ENCODE measurements at places on chromosomes 3 and 15. TPM values are rescaled to one million over a fixed set of nuclear protein-coding genes. Genes with fewer than 3 reads are reported as not detected.
A peak's percentile ranks its signal among the peaks of the same experiment; 100 is the strongest.

GRCh38 chr3:109143646-109144045 lies 7.1 kb downstream of the C3orf85 start:
- no peak for DNase-seq

GRCh38 chr3:85939074-85939482 lies 980.3 kb downstream of the CADM2 start:
- DNase-seq: no peak

DNA sequence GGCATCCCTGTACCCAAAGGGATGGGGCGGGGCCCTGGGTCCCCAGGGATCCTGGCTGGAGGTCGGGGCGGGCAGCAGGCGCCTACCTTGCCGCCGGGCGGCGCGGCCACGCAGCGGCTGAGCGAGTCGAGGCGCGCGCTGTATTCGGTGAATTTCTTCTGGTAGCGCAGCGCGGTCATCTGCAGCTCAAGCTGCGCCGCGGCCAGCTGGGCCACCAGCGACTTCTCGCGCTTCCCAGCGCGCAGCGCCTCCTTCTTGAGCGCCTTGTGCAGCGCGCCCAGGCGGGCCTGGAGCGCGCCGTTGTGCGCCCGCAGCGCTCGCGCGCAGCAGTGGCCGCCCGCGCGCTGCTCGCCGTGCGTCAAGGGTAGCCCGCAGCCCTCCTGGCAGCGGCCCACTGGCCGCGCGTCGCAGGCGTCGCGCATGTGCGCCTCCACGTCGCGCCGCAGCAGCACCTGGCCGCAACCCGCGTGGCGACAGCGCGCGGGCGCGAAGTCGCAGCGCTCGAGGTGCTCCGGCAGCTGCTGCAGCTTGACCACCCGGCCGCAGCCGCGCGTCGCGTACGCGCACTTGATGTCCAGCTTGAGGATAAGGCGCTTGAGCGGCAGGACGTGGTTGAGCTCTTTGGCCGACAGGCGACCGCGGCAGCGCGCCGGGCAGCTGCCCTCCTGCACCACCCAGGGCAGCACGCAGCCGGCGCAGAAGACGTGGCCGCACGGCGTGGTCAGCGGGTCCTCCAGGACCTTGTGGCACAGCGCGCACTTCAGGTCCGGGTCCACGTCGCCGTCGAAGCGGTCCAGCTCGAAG lies 522 bp downstream of the PDZRN3 start:
- no peak for DNase-seq

Gene B3GALNT1
- total RNA-seq: 17.3 TPM

DNA sequence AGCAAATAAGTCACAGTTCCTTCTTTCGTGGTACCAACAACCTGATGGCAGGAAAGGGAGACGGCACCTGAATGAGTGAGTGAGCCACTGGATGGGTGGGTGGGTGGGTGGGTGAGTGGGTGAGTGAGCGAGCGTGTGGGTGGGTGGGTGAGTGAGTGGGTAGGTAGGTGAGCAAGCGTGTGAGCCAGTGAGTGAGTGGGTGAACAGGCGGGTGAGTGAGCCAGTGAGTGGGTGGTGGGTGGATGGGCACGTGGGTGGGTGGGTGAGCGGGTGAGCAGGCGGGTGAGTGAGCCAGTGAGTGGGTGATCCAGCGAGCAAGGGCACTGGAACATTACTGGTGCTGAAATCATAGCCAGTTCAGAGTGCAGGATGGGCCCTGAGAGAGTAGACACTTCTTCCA lies 152.8 kb downstream of the MEGF11 start:
- DNase-seq: no peak

- DNase-seq: no peak
Observed at GRCh38 chr3:107412376-107412775, 35.1 kb downstream of the CCDC54 start.

GRCh38 chr3:151707216-151707615 lies 26.5 kb upstream of the AADACL2 start:
- DNase-seq: no peak

DNA sequence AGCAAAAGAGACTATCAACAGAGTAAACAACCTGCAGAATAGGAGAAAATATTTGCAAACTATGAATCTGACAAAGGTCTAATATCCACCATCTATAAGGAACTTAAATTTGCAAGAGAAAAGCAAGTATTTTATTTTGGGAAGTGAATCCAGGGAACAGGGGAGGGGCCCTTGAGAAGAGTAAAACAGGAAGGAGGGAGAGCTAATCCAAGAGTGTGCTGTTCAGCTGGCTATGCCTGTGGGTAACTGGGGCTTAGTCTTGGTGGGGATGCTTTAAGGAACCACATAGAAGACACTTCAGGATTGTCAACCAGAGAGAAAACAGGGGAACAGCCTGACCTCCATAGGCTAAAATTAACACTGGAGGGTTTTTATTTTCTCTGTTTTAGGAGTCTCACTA lies 3.9 kb upstream of the HHLA2 start:
- no peak for DNase-seq

- no peak for DNase-seq
Observed at GRCh38 chr15:76274821-76275220, 36.4 kb downstream of the ETFA start.

- no peak for DNase-seq
Observed at GRCh38 chr3:119819806-119820205, 37.9 kb downstream of the NR1I2 start.

- DNase-seq: no peak
Observed at GRCh38 chr3:88005066-88005465, 53.7 kb downstream of the CGGBP1 start.

Gene ADCY5
- total RNA-seq: not detected

DNA sequence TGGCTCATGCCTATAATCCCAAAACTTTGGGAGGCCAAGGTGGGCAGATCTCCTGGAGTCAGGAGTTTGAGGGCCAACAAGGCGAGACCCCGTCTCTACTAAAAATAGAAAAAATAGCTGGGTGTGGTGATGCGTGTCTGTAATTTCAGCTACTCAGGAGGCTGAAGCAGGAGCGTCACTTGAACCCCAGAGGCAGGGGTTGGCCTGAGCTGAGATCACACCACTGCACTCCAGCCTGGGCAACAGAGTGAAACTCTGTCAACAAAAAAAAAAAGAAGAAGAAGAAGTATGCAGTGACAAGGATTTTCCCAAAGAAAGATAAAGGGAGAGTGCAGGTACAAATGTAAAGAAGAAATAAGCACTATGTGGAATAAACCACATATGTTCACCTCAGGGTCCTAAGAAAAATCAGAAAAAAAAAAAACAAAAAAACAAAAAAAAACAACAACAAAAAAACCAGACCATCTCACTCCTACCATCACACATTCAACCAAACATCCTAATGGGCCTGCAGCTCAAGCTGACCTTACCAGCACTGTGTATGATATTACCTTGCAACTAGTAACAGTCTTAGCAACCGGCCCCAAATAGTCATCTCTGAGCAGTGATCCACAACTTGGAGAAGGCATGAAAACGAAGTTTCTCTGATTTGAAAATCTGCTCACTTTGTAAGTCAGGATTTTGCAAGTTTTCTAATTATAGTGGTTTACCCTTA lies 296.7 kb upstream of the PROK2 start:
- no peak for DNase-seq

DNA sequence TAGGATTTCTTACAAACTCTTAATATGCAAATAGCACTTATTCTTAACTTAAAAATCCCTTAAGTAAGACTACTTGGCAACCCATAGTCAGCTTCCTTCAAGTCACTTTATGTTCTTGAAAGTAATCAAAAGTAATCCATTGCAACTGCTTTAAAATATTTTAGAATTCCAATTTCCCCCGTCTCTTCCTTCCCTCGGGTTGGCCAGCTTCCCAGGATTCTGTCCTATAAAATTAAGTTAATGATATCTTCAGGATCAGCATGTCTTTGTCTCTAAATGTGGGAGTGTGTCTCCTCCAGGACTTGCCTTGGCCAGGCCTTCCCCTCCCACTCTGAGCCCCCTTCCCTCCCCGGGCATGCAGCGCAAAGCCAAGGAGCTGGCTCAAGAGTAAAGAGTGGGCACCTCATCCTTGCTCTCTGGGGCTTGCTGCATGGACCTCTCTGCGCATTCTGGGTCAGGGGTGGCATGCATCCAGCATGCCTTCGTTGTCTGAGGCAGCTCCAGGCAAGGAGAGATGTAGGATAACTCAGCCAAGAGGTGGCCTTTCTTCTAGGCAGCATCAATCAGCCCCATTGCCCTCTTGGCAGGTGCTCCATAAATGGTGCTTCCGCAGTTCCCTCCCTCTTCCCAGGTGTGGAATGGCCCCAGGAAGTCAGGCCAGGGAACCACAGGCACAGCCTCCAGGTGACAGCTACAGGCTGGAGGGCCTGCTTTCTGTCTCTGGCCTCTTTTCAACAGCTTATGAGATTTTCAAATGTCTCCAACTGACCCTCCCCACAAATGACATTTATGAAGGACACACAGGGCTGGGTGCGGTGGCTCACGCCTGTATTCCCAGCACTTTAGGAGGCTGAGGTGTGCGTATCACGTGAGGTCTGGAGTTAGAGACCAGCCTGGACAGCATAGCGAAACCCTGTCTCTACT lies 108.7 kb upstream of the ALDH1A3 start:
- no peak for DNase-seq

DNA sequence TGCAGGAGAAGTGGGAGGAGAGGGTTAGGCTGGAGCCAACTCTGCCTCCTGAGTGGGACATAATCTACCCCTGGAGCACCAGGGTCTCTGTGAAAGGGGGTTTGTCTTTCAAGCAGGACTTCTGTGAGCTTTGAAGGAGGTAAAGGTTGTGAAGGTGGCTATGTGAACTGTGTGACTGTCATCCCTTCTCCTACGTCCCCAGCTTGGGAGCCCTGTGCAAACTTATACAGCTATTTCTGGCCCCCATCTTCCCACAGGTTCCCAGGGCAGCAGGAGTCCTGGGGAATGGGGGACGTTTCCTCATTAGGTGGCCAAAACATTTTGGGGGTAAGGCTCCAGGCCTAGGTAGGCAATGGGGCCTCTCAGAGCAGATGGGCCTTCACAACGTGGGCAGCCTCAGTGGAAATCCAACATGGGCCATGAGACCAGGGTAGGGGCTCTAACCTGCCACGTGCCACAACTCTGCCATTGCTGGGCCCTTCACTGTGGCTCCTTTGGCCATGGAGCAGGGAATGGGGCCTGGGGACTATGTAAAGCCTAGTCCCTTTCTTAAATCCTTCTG lies 3.5 kb downstream of the VIPR1 start:
- no peak for DNase-seq

- no peak for DNase-seq
Observed at GRCh38 chr3:194161131-194162045, 25.4 kb downstream of the HES1 start.

Gene IFT57
- 65.7 TPM for total RNA-seq

Gene CSPG4
- total RNA-seq: 2.6 TPM

DNA sequence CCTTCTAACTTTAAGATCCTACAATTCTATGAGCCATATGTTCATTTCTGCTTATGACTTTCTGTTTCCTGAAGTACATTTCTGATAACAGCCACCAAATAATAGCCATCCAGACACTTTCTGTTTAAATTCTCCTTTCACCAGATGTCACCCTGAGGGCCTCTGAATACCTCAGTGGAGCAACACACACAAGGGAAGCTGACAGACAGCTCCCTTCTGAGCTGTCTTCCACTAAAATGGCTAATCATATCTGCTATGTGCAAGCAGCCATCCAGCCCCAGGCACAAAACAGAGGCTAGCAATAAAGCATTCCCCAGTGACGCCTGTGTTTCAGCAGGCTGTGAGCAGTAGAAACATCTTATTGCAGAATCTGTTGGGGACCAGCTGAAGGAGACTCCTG lies 666.6 kb upstream of the UBE2E2 start:
- no peak for DNase-seq

DNA sequence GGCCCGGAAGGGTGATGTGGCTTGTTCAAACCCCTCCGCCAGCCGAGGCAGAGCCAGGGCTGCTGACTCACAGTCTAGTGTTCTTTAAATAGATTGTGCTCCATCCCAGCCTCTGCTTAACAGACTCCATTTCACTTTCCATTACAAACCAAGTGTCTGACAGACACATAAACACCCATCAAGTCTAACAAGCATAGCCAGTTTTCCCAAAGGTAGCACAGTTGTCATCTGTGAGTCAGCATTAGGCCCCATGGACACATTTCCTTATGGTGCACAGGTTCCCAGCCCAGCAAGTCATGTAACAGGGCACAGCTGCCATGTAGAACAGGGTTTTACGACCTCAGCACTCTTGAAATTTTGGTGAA lies 109.9 kb upstream of the RAP2B start:
- peak; percentile 77 for DNase-seq

DNA sequence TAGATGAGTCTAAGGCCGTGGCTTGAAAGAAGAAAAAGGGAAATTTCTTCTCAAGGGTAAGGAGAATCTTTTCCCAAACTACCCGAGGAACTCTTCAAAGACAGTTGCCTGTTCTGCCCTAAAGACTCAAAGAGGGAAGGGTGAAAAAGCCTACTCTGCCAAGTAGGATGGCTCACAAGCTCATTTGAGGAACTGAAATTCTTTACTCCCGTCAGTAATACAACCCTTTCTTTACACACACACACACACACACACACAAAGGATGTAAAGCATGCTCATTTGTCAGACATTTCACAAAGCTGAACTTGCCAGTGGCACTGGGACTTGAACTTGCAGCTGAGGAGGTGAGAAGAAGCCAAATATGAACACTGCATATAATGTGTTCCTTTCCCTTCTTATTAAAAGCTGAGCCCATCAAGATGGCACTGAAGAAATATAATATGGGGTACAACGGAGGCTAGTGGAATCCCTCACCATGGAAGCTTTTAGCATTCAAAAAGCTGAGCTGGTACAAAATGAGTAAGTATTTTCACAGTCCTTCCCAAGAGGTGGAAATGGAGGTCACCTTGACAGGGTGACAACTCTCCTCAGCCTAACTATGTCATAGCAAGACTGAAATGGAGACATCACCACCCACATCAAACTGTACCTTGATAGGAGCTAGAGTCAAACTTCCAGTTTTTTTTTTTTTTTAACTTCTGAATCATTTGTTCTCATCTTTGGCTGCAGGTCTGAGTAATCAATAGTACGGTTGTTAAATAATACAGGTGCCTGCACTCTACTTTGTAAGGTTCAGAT lies 57.6 kb downstream of the TAFA4 start:
- DNase-seq: no peak

DNA sequence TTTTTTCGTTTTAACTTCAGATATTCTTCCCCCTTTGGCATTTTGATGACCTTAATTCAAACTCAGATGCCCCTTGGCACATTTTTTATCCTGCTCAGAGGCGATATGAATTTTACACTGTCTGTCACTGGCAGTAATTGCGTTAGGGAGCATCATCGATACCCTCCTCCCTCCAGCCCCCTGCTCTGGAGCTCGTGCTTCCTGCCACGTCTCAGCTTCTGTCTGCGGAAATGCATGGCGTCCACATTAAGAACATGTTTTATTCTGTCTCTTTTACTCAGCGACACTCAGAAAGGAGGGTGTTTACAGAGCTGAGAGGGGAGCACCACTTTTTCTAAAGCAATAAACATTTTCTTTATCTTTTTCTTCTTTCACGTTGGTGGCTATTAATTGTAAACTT lies 254.2 kb downstream of the EBLN2 start:
- no peak for DNase-seq

Gene CTXN2
- not detected for total RNA-seq

GRCh38 chr3:131543714-131544113 lies 40.9 kb upstream of the MRPL3 start:
- DNase-seq: peak; percentile 68

- no peak for DNase-seq
Observed at GRCh38 chr3:2706144-2706835, 403.9 kb downstream of the IL5RA start.

GRCh38 chr3:40172560-40172959 lies 136.9 kb upstream of the EIF1B start:
- DNase-seq: no peak

- no peak for DNase-seq
Observed at GRCh38 chr3:132790806-132791205, 68.6 kb upstream of the NPHP3 start.

Gene CPLX3
- total RNA-seq: not detected

- no peak for DNase-seq
Observed at GRCh38 chr3:175456466-175456865, 597.3 kb downstream of the NAALADL2 start.

Gene GASK1A
- total RNA-seq: not detected

Gene STRIT1
- not detected for total RNA-seq
